Activated B cell treated with CpG ODN at 0.5 μM for 24 hours (primary cell): ENCODE measurements at places on chromosomes 13 and 19. TPM values are rescaled to one million over a fixed set of nuclear protein-coding genes. Genes with fewer than 3 reads are reported as not detected.

DNA sequence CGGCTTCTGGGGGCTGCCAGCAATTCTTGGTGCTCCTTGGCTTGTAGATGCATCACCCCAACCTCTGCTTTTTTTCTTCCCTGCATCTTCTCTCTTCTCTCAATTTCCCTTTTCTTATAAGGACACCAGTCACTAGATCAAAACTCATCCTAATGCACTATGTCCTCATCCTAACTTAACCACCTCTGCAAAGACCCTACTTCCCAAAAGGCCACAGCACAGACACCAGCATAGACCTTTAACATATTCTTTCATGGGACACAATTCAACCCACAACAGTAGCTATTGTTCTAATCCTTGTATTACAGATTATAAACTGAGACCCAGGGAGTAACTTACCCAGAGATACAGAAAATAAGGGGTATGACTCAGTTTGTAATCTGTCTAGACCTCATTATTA, 47.0 kb downstream of the RUBCNL start:
- H3K4me1 ChIP-seq = peaks cover 70% of the 10 kb centered on the region
- DNase-seq = no peak
- H3K36me3 ChIP-seq = peaks cover 83% of the 10 kb centered on the region
- peak overlapping the region; percentile 91 for H3K27ac ChIP-seq

DNA sequence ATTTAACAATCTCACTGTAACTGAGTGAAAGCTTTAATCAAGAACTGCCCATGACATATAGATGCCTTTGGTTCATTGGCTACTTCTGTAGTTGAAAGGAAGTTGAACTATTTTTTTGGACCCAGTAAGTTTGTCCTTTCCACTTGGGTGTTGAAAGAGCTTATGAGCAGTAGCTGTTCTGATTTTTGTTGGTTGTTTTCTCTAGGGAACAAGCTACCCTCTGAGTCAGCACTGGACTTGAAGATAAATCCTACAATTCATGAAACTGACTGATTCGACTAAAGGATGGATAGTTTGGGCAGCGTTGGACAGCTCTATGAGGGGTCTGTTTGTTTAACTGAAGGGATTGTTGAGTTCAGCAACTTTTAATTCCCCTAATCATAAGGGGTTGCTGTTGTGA, 101.0 kb downstream of the PAN3 start:
- H3K4me1 ChIP-seq = peaks cover 11% of the 10 kb centered on the region
- no peaks in the 10 kb centered on the region for H3K27me3 ChIP-seq
- H3K4me3 ChIP-seq = no peak overlapping the region
- peak overlapping the region; percentile 46 for H3K27ac ChIP-seq
- no peak for DNase-seq

The SHISA2 gene
- total RNA-seq = not detected in 2 replicates

DNA sequence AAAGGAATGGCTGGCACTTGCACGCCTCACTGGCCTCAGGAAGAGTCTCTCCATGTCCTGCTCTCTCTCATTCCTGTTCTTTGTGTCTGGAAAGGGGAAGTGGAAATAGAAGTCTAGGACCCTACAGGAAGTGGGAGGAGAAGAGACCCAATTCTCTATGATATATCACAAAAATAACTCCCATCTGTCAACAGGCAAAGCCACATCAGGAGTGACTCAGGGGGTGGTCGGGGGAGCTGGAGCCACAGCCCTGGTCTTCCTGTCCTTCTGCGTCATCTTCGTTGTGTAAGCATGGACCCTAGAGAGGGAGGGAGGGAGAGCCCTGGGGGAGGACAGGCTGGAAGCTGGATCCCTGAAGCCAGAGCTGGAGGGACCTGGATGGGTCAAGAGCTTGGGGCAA, 3.0 kb downstream of the SIGLEC9 start:
- no peak for DNase-seq
- H3K36me3 ChIP-seq = no peaks in the 10 kb centered on the region
- no peak overlapping the region for H3K27ac ChIP-seq
- H3K4me3 ChIP-seq = no peak overlapping the region
- H3K4me1 ChIP-seq = peaks cover 19% of the 10 kb centered on the region

The ZNF230 gene
- 12.1 and 15.0 TPM in 2 replicates for total RNA-seq
